ENCODE measurements at places on chromosomes 6 and 20.

DNA sequence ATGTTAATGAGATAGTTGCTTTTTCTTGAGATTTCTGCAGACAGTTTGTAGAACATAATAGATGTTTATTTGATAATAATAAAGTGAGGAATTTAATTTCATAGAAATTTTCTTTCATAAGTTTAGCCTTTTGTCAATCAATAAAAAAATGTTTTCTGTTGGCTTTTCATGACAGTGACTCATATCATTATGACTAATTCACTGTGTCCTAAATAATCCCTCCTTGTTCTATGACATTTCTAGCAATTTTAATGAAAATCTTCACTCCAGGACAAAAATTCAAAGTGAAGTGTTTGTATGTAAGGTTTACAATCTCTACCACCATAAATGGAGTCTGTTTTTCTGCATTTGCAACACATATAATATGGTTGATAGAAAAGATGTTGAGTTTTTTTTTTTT, 109.9 kb downstream of the UTRN start:
- DNase-seq = no peak

- DNase-seq = no peak
Observed at GRCh38 chr20:12177657-12178293, 260.1 kb downstream of the BTBD3 start.

- DNase-seq = peak; percentile 75
Observed at GRCh38 chr6:2875359-2876191, 27.5 kb downstream of the SERPINB9 start.

GRCh38 chr6:112697265-112697664, 350.1 kb downstream of the RFPL4B start:
- no peak for DNase-seq

DNA sequence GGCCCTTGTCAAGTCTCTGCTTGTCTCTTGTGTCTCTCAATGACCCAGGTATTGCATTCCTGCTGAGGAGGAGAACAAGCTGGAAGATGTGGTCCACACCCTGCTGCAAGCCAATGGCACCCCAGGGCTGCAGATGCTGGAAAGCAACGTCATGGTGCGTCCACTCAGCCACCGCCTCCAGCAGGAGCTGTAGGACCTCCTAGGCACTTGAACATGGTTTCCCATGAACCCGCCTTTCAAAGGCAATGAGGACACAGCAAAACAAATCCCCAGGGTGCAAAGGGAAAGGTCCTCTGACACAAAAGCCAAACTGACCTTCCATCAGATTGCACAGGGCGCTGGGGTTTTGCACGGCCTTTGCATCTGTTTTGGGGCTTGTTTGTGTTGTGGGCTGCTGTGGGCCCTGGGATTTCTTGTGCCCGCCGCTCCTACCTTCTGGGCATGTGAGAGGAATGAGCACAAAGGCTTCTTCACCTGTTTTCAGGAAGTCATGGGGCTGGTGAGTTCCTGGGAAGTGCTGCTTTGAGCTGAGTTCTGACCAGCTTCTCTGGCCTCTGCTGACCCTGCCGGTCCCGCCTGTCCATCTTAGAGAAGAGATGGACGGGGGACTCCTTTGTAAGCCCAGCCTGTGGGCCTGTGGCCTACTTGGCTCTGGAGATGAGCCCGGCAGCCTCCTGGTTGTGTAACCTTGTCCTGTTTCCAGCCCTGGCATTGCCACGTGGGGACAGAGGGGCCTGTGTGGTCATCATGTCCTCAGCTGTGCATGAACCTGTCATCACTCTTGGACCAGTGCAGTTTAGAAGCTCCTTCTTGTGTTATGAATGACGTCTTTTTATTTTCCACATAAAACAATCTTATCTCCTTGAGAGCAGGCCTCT, 151.3 kb downstream of the DTNBP1 start:
- DNase-seq = no peak
